ENCODE measurements at places on chromosomes 2 and 18.

- no peak for DNase-seq
Measured at GRCh38 chr18:77133835-77134496, 1.4 kb upstream of the MBP start.

GRCh38 chr18:61400716-61401115, 67.5 kb downstream of the CDH20 start:
- no peak for DNase-seq

GRCh38 chr2:54208364-54209240, 47.4 kb downstream of the TSPYL6 start:
- DNase-seq = no peak

- DNase-seq = no peak
Measured at GRCh38 chr2:4915357-4915756, 776.8 kb upstream of the SOX11 start.

- DNase-seq = no peak
Measured at GRCh38 chr2:54720563-54720962, 2.9 kb upstream of the EML6 start.

DNA sequence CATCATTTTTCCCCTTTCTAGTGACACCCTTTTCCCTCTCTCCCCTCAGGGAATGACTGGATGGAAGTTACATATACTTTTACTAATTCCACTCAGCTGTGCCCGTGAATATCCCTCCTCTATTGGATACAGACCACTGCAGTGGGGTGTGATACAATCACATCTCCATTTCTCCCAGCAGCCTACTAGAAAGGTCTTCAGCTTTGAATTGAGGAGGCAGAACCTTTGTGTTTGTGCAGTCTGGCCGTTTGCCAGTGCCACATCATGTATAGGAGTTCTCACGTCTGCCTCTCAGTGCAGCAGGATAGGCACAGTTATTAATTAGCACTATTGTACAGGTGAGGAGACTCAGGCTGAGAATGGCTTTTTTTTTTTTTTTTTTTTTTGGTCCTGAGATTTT, 16.4 kb downstream of the TNFRSF11A start:
- DNase-seq = no peak

- no peak for DNase-seq
Measured at GRCh38 chr18:29251681-29252080, 1074.8 kb upstream of the CDH2 start.

GRCh38 chr18:4134700-4135099, 320.4 kb downstream of the DLGAP1 start:
- no peak for DNase-seq

DNA sequence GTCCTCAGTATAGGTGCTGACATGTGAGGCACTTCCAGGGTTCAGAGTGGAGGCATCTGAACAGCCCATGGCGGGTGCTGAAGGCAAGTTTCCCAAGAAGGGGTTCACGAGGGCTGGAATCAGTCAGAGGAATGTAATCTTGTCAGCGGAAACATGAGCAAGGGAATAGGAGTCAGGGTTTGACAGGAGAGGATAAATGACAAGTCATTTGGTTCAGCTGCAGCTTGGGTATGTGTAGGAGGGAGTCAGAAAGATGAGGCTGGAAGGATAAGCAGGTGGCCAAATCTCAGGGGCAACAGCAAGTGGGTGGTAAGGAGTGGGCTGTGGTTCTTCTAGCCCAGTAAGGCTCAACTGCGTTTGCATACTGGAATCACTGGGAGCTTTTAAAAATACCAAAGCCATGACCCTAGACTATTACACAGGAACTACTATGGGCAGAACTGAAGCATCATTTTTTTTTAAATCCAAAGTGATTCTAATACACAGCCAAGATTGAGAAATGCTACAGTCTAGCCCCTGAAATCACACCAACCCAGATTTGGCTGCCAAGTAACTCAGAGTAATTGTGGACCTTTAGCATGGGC, 41.8 kb upstream of the NAB1 start:
- DNase-seq = no peak

GRCh38 chr2:199929262-199929661, 18.2 kb downstream of the C2orf69 start:
- no peak for DNase-seq

- no peak for DNase-seq
Measured at GRCh38 chr18:35578481-35578880, 3.1 kb upstream of the GALNT1 start.

- no peak for DNase-seq
Measured at GRCh38 chr2:178452334-178452733, 1.2 kb downstream of the PJVK start.

All from memory B cell (primary cell).